ENCODE measurements at places on chromosomes 12 and 14. TPM values are rescaled to one million over a fixed set of nuclear protein-coding genes. Genes with fewer than 3 reads are reported as not detected.
A peak's percentile ranks its signal among the peaks of the same experiment; 100 is the strongest.

The TAS2R43 gene
- total RNA-seq = 11.9 TPM

The HOXC5 gene
- total RNA-seq = not detected

The CIROP gene
- not detected for total RNA-seq

The SOX5 gene
- total RNA-seq = 21.3 TPM

GRCh38 chr14:52871606-52872005 is 79.2 kb downstream of the FERMT2 start:
- no peaks in the 10 kb centered on the region for H3K27me3 ChIP-seq
- peaks cover 16% of the 10 kb centered on the region for H3K36me3 ChIP-seq
- peaks cover 19% of the 10 kb centered on the region for H3K4me1 ChIP-seq

GRCh38 chr14:53845813-53846693 is 110.6 kb downstream of the BMP4 start:
- H3K4me1 ChIP-seq = no peaks in the 10 kb centered on the region
- no peaks in the 10 kb centered on the region for H3K36me3 ChIP-seq
- no peak overlapping the region for H3K27ac ChIP-seq
- H3K27me3 ChIP-seq = no peaks in the 10 kb centered on the region
- no peak overlapping the region for H3K4me3 ChIP-seq
- DNase-seq = no peak

DNA sequence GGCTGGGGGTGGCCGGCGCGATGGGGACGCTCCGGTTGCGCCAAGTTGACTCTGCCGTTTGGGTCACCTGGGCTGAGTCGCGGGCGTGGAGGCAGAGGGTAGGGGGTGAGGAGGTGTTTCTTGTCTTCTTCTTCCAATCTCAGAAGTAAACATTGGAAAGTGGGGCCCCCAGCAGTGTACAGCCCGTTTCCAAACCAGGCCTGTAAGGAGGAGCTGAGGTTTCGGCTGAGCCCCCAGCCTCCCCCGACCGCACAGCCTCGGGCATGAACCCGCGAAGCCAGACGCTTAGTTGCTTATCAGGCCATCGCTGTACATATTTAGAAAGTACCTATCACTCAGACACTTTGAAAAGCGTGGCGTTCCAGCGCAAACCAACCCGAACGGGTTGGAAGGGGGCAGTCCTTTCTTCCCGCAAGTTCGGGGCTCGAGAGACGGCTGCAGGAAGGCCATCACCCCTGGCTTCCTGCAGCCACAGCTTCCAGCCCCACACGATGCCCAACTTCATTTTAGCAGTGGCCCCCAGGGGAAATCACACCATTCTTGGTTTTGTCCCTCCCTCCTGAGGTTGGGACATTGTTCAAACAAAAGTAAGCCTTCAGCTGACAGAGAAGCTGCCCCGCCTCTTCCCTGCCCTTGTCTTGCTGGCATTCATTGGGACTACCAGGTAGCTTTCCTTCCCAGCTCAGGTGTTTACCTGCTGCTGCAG is 164.1 kb downstream of the ZFP36L1 start:
- no peaks in the 10 kb centered on the region for H3K36me3 ChIP-seq
- peaks cover 23% of the 10 kb centered on the region for H3K4me1 ChIP-seq
- H3K27ac ChIP-seq = peak overlapping the region; percentile 62
- peak overlapping the region; percentile 66 for H3K4me3 ChIP-seq
- no peak for DNase-seq
- H3K27me3 ChIP-seq = no peaks in the 10 kb centered on the region

GRCh38 chr14:22178333-22178839 is 410.6 kb downstream of the DAD1 start:
- H3K36me3 ChIP-seq = no peaks in the 10 kb centered on the region
- no peaks in the 10 kb centered on the region for H3K27me3 ChIP-seq
- DNase-seq = no peak
- no peak overlapping the region for H3K4me3 ChIP-seq

DNA sequence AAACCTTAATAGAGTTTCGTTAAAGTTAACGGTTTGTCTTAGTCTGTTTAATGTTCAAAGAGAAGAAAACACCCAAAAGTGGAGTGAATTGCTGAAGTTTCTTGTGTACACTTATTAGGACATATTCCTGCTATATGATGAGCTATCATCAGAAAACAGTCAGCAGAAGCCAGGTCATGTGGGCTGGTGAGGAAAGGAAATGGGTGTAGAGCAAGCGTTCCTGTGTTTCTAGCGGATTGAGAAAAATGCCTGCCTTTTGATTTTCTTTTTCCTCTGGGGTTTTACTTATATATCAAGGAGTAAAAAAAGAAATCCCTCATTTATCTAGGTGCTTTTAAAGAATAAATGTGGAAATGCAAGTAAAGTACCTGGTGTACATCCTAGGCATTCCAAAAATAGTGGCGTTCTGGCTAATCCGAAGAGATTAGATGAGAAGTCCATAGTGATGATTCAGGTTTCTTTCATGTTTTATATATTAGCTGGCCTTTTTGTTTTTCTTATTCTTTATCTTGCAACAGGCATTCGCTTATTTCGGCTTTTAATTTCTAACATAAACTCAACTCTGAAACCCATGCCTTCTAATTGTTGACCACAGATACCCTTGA is 50.7 kb downstream of the FLRT2 start:
- no peaks in the 10 kb centered on the region for H3K36me3 ChIP-seq
- H3K27me3 ChIP-seq = no peaks in the 10 kb centered on the region
- H3K4me3 ChIP-seq = no peak overlapping the region
- H3K4me1 ChIP-seq = no peaks in the 10 kb centered on the region

All from spleen (tissue), 13 donors.